ENCODE measurements at places on chromosomes 7 and 10. TPM values are rescaled to one million over a fixed set of nuclear protein-coding genes. Genes with fewer than 3 reads are reported as not detected.

GRCh38 chr10:13803566-13804554, 217.1 kb downstream of the PRPF18 start:
- H3K36me3 ChIP-seq, result no peaks in the 10 kb centered on the region
- no peaks in the 10 kb centered on the region for H3K27me3 ChIP-seq
- H3K27ac ChIP-seq, result no peak overlapping the region
- H3K4me1 ChIP-seq, result no peaks in the 10 kb centered on the region

TUBB8 gene
- total RNA-seq, result not detected

DNA sequence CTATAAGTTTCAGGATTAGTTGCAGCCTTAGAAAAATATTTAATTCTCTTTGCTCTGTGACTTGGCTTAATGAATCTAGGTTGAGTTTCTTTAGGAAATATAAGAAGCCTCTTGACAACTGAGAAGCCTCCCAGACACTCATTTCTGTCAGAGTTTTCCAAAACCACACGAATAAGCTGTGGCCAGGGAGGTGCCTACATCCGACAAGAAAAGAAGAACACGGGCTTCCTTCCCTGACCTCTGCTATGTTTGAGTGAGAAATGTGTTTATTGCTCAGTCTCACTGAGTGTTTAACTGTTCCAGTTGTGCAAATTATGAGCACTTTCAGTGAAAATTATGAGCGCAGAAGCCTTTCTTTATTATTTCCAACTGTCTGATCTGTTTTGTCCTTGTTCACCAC, 105.0 kb downstream of the TRIL start:
- no peaks in the 10 kb centered on the region for H3K27me3 ChIP-seq
- no peak for DNase-seq
- H3K36me3 ChIP-seq, result no peaks in the 10 kb centered on the region
- no peaks in the 10 kb centered on the region for H3K4me1 ChIP-seq

DNA sequence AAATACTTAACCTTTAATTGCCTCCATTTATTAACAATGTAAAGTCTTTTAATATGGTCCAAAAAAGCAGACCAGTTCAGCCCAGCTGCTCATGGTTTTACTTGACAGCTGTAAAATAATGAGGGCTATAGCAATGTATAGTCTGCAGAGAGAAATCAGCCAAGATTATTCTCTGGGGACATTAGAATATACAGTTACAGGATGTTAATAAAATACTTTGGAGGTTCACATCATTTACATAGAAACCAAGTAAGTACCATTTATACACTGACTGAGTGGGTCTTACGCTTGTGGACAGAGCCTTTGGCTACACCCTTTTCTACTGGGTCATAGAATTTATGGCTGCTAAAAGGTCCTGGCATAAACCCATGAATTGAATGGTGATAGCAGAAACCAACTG, 340.7 kb upstream of the CELF2 start:
- H3K4me3 ChIP-seq, result no peak overlapping the region
- H3K27me3 ChIP-seq, result no peaks in the 10 kb centered on the region
- H3K27ac ChIP-seq, result no peak overlapping the region
- no peaks in the 10 kb centered on the region for H3K4me1 ChIP-seq
- H3K36me3 ChIP-seq, result no peaks in the 10 kb centered on the region

DNA sequence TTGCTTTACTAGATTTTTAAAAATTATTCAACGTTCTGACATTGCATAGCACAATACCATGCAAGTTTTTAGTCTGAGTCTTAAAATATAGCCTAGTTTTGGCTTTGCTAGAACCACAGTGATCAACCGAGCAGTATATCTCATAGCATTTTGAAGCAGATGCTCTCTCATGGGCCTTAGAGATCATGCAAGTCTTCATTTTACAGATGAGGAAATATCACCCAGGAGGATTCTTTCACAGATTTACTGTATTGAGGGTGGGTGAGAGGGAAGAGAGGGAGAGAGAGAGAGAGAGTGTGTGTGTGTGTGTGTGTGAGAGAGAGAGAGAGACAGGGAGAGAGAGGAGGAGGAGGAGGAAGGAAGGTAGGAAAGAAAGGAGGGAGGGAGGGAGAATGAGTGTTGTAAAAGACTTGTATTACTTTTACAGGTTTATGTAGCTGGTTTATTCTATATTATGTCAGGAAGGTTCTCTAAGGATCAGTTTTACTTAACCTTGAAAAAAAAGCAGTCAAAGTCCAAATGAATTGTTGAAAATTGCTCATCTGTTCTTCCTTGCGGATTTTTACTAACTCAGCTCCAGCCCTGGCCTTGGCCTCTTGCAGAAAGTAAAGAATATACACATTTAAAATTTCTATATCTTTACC, 14.2 kb upstream of the NPTX2 start:
- no peaks in the 10 kb centered on the region for H3K36me3 ChIP-seq
- DNase-seq, result no peak
- no peak overlapping the region for H3K4me3 ChIP-seq
- no peak overlapping the region for H3K27ac ChIP-seq
- no peaks in the 10 kb centered on the region for H3K27me3 ChIP-seq

DNA sequence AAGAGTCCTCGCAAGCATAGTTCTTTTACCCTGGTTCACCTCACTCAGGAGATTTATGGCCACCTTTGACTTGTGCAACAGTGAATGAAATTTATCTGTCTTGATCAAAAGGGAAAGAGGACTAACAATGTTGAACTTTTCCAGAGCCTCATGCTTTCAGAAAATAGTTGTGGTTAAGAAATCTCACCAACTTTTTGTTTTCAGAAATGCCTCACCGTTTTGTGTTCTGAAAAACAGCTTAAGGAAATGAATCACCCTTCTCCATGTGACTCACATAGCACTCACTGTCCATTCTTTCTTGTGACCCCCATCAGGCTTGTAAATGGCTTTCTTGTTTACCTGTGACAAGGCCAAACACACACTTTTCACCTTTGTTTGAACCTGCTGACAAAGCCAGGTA, 148.6 kb upstream of the FAM3C start:
- no peaks in the 10 kb centered on the region for H3K36me3 ChIP-seq
- H3K27ac ChIP-seq, result no peak overlapping the region
- H3K27me3 ChIP-seq, result no peaks in the 10 kb centered on the region

SBDS gene
- total RNA-seq, result 258 TPM

GRCh38 chr10:4351723-4352413, 474.1 kb upstream of the AKR1E2 start:
- no peak overlapping the region for H3K27ac ChIP-seq
- no peak overlapping the region for H3K4me3 ChIP-seq
- no peaks in the 10 kb centered on the region for H3K27me3 ChIP-seq
- no peaks in the 10 kb centered on the region for H3K36me3 ChIP-seq
- no peaks in the 10 kb centered on the region for H3K4me1 ChIP-seq
- no peak for DNase-seq

DNA sequence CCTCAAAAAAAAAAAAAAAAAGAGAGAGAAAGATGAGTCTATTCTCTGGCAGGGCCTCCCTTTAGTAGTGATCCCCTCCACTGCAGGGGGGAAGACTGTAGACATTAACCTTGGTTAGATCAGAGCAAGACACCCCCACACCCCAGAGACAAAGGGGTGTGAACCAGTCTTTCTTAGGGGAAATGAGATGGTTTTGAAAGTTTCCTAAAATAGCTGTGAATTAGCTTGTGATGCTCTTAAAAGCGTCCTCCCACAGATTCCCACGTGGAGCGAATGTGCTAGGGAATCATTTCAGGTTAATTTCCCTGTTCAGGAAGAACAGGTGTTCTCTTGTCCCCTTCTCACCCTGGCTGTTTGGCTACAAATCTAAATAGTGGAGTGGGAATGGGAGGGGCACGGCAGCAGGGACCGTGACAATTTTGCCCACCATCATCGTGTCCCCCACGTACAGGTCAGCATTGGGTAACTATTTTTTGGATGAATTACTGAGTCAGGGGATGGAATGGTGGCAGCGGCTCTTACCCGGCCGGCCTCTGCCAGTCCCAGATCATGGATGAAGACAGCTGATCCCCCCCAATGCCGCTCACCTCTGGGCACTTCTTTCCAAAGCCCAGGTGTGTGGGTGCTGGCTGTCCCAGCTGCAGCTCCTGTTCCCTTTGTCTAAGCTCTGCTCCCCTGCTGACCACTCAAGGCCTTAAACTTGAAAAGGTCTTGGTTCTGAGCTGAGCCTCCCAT, 152.9 kb downstream of the CCDC3 start:
- no peak overlapping the region for H3K4me3 ChIP-seq
- H3K4me1 ChIP-seq, result no peaks in the 10 kb centered on the region
- no peaks in the 10 kb centered on the region for H3K36me3 ChIP-seq
- H3K27ac ChIP-seq, result no peak overlapping the region
- DNase-seq, result no peak

DNA sequence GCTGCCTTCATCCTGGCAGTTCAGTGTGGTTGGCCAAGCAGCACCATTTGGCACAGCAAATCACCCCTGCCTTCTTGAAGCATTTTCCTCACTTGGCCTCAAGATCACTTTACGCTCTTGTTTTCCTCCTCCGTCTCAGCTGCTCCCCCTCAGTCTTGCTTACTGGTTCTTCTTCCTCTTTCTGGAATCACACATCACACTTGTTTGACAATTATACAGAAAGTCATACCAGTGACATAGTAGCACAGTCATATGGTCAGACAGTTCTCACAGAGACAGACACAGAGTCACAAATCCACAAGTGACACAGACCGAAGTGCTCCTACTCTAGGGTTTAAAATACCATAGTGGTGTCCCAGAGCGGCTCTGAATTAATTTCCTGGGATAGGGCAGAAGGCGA, 43.8 kb upstream of the ARL4A start:
- no peaks in the 10 kb centered on the region for H3K4me1 ChIP-seq
- no peak overlapping the region for H3K27ac ChIP-seq
- no peaks in the 10 kb centered on the region for H3K36me3 ChIP-seq
- no peaks in the 10 kb centered on the region for H3K27me3 ChIP-seq
- no peak for DNase-seq
- no peak overlapping the region for H3K4me3 ChIP-seq

DNA sequence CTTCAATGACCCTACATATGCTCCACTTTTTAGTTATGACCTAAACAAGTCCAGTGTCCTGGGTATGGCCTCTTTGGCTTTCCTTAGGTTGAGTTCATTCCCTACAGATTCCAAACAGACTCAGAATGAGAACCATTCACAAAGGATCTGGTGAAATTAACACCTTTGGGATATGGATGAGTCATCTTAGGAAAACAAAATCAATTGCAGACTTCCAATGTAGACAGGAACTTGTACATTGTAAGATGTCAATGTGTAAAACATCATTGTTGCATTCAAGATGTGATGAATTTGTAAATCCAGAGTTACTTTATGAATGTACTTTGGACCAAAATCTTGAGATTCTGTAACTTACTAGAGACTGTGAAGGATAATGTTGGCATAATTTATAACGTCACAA, 43.4 kb upstream of the HECTD2 start:
- H3K4me3 ChIP-seq, result no peak overlapping the region
- H3K27me3 ChIP-seq, result no peaks in the 10 kb centered on the region
- H3K4me1 ChIP-seq, result no peaks in the 10 kb centered on the region
- no peak for DNase-seq

DNA sequence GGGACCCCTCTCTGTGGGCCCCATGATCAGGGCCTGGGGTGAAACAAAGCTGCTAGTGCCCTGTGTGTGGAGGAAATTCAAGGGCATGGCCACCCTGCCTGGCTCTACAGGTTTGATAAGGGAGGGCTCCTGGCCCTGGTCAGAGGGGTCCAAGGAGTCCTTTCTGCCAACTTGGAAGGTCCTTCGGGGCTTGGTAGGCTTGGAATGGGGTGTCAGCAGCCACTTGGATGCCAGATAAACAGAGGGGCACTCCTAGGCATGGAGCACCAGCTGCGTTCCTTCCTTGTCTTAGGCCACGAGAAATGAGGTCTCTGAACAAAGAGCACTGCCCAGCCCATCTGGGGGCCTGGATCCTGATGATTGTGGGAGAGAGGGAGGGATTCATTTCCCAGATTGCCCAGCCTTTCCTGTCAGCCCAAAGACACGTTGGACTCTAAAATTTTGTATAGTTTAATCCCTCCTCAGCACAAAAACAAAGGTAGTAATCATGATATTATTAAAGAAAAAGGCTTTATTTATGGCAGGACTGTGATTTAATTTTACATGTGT, 5.1 kb downstream of the MTURN start:
- H3K4me3 ChIP-seq, result no peak overlapping the region
- H3K36me3 ChIP-seq, result no peaks in the 10 kb centered on the region
- H3K4me1 ChIP-seq, result no peaks in the 10 kb centered on the region
- no peak overlapping the region for H3K27ac ChIP-seq
- no peak for DNase-seq
